Activated CD4-positive, alpha-beta T cell treated with anti-CD3 and anti-CD28 coated beads for 48 hours (primary cell): ENCODE measurements at places on chromosomes 13 and 19.
A peak's percentile ranks its signal among the peaks of the same experiment; 100 is the strongest.

- DNase-seq, result peak; percentile 94
Observed at GRCh38 chr19:506404-507285, 652 bp upstream of the TPGS1 start.

- peak; percentile 41 for DNase-seq
Observed at GRCh38 chr13:99087954-99088491, 110.2 kb upstream of the DOCK9 start.

GRCh38 chr19:1377965-1378785 is 5.5 kb upstream of the NDUFS7 start:
- DNase-seq, result no peak

DNA sequence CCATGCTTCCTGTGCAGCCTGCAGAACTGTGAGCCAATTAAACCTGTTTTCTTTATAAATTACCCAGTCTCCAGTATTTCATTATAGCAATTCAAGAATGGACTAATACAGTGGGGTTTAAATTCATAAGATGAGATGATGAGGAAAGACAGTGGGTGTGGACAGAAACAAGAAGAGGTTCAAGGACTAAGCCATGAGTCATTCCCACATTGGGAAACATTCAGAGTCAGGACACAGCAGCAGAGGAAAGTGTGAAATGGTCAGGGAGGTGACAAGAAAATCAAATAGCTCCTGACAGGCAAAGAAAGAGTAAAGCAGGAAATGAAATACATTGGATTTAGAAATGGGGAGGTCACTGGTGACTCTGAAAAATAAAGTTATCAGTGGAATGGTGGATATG is 9.1 kb downstream of the ZNF841 start:
- DNase-seq, result no peak

- peak; percentile 90 for DNase-seq
Observed at GRCh38 chr19:3132971-3133792, 2.7 kb upstream of the GNA15 start.

DNA sequence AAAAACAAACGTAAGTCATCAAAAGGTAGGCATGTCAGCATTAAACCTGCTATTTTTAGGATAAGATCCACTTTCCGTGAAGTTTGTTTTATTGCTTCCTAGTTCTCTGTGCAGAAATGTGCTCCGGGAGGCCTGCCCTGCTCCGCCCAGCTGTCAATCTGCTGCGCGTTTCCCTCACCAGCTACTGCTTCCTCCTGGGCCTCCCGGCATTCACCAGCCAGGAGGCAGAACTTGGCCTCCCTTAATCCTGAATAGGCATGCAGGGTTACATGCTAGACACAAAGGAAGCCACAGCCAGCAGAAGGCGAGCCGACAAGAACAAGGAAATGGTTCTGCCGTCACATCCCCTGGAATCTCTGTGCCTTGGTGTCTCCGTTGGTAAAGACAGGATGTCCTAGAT is 386.2 kb downstream of the IRS2 start:
- no peak for DNase-seq

GRCh38 chr19:51142119-51142518 is at the start of gene SIGLEC7:
TSS of gene SIGLEC7 (plus strand) at chr19:51142301. CDS start at chr19:51142370, 69 bp downstream.
- no peak for DNase-seq

DNA sequence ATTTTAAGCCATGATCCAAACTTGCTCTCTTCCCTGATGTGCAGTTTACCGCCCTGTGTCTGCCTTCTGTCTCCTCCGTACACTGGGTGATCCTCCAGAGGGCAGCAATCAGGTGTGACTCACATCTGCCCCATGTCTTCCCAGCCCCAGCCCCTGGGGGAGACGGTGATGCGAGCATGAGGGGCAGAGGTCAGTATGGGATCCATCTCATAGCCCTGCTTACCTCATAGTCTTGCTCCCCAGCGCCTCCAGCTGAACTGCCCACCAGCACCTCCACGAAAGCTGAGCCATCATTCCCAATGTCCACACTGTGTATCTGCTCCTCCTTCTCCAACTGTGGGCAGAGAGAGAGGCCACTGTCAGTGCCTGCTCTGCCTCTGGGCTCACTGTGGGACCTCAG is 14.6 kb downstream of the XRCC1 start:
- DNase-seq, result peak; percentile 19

- no peak for DNase-seq
Observed at GRCh38 chr13:28301839-28302238, 163.5 kb downstream of the PAN3 start.

GRCh38 chr13:40984668-40985366 is 34.3 kb downstream of the ELF1 start:
- no peak for DNase-seq

DNA sequence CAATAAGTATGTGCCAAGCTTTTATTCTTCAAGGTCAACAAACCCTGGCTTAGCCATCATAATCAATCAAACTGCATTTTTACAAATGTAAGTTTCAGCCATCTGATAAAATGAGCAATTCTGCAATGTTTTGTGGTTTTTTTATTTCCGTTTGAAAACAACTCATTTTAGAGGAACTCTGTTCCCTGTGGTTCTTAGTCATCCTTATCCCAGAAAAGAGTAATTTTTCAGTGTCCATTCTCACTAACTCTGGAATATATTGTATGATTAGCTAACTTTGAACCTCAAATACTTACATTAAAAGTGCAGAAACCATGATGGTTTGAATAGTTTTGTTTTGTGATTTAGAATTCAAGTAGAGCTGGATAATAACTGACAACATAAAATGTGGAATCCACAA is 87.6 kb downstream of the IRS2 start:
- DNase-seq, result no peak

DNA sequence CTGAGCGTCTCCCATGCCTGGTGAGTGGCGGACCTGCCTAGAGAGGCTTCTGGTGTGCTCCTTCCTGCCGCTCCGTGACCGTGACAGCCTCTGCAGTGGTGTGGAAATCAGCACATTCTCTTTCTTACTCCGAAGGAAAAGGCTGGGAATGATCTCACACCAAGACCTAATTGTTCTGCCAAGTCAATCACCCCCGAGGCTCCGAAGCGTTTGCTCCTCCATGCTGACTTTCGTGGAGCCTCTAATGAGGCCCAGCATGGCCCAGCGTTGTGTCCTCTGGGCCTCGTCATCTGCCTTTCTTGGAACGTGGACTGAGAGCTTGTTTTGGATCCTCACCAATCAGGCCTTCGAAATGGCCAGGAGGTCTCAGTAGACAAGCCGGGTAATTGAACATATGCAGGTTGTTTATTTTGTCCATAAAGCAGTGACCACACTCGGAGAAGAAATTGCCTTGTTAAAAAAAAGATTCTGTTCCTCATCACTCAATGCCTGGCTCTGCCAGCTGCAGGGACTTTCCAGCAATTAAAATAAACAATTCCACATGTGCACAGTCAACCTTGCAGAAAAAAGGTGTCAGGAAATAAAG is 107.1 kb downstream of the UBL3 start:
- DNase-seq, result no peak

DNA sequence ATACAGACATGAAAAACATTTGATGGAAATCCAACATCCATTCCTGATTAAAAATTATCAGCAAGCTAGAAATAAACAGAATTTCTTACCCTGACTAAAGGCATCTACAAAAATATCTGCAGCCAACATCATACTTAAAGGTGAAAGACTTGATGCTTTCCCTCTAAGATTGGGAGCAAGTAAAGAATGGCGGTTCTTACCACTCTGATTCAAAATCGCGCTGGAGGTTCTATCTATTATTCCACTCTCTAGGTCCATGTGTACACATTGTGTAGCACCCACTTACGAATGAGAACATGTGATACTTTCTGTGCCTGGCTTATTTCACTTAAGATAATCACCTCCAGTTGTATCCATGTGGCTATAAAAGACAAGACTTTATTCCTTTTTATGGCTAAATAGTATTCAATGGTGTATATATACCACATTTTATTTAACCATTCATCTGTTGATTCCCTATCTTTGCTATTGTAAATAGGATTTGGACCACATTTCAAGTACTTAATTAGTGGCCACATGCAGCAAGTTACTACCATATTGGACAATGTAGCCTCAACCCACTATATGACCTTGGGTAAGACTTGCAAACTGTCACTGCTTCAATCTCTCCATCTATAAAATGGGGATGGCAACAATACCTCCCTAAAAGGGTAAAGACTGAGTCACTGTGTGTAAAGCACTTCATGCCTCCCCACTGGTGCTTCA is 38.4 kb upstream of the CYP2A7 start:
- no peak for DNase-seq

DNA sequence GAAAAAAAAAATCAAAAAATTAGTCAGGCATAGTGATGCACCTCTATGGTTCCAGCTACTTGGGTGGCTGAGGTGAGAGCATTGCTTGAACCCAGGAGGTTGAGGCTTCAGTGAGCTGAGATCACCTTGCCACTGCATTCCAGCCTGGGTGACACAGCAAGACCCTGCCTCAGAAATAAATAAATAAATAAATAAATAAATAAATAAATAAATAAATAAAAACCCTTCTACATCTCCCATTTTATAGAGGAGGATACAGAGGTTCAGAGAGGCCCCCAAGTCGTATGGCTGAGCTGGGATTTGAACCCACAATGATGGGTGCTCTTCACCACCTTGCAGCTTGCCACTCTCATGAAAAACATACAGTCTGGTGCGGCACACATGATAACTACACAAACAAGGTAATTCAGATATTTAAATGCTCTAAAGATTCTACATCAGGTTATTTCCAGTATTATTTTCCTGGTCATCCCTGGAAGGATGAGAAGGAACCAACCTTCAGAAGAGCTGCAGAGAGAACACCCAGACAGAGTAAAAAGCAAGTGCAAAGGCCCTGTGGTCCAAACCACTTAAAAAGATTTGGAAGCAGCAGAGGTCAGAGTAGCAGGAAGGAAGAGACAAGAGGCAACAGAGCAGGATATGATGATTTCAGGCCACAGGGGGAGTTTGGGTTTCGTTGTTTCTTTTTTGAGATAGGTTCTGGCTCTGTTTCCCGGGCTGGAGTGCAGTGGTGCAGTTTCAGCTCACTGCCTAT is 29.2 kb upstream of the OR1M1 start:
- no peak for DNase-seq

- no peak for DNase-seq
Observed at GRCh38 chr13:47478985-47479384, 522.1 kb downstream of the SUCLA2 start.

DNA sequence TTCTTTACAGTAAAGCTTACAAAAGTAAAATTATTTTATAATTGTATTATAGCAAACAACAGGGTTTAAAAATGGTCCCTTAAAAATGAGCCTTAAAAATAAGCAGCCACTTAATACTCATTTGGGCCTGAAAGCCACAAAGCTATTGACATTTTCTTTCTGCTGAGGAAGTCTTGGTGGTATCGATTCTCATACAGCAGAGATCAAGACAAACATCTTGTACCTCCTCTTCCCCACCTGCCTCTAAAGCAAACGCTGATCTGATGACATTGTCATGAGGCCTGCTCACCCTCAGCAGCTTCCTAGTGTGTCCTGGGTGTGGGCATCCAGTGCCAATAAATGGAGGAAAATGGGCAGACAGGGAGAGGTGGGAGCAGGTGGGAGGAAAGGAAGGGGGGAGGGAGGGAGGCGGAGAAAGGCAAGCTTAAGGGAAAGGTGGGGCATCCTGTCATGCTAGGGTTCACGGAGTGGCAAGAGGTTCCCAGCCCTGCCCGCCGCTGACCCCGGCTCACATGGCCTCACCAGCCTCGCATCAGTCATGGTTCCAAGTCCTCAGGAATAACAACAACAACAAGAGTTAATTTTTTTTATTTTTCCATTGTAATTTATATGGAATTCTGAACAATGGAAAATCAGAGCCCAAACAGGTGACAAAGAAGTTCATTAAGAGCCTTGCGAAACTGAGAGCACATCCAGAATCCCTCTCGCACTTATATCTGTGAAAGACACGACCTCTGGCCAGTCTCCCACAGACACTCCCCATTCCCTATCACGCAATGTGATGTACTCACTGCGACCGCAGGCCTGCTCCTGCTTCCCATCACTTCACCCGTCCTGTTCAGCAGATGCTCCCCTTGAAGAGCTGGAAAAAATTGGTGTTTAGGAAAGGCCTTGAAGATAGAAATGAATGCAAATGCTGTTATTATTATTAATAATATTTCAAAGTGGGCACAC is 15.1 kb upstream of the ATP11A start:
- DNase-seq, result no peak

DNA sequence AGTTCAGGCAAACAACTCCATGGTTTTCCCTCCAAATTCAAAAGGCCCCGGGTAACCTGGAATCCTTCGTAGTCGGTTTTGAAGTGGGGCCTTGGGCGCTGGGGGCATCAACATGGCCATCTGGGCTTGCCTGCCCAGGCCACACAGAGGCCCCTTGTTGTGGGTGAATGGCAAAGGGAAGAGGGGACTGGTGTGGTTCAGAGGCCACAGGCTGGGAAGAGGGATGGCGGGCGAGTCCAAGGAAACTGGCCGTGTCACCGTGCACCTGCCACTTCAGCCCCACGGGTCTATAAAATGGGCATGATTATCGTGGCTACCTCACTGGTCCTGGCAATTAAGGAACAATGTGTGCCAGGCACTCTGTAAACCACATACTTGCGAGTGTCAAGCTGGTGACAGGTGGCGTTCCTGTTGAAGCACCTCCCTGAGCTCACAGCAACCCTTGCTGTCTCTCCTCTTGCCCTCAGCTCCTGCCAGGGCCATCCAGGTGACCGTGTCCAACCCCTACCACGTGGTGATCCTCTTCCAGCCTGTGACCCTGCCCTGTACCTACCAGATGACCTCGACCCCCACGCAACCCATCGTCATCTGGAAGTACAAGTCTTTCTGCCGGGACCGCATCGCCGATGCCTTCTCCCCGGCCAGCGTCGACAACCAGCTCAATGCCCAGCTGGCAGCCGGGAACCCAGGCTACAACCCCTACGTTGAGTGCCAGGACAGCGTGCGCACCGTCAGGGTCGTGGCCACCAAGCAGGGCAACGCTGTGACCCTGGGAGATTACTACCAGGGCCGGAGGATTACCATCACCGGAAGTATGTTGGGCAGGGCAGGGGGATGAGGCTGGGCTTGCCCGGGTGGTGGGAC is 1.3 kb downstream of the LSR start:
- no peak for DNase-seq

- no peak for DNase-seq
Observed at GRCh38 chr13:63351533-63351932, 1935.9 kb upstream of the PCDH20 start.

DNA sequence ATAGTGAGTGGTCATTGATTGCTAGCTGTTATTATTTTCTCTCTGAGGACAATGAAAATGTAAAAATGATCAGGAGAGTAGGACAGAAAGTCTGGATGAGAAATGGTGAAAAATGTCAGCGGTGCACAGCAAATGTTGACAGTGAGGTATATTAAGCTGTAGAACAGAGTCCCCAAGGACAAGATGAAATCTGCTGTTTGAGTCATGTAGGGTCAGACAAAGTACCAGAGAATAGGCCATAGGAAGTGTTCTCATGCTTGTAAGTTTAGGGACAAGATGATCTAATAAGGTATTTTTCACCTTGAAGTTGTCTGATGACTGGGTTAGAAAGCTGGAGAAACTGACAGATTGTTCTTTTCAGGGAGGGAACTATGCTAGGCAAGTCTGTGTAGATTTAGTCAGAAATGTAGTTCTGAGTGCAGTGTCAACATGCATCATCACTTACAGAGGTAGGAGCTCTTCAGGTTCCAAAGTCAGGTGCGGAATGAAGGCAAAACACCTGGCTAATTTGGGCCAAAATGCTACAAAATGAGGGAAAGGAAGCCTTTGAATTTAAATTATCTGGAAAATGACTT is 369.3 kb downstream of the DLEU7 start:
- DNase-seq, result no peak
